ENCODE measurements at places on chromosomes 16 and 17.
A peak's percentile ranks its signal among the peaks of the same experiment; 100 is the strongest.

DNA sequence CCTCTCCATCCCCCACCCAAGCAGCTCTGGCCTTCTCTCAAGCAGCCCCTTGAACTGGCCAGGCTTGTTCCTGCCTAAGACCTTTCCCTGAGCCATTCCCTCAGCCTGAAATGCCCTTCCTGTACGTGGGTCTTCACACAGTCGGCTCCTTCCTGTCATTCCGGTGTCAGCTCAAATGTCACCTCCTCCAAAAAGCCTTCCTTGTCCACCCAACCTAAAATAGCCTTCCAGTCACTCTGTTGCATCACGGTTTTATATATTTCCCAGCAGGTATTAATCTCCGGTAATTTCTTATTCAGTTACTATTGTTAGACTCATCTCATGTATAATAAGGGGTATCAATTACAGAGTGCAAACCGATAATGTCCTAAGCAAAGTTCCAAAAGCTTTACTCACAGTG lies 51.8 kb downstream of the C17orf67 start:
- no peak for DNase-seq

DNA sequence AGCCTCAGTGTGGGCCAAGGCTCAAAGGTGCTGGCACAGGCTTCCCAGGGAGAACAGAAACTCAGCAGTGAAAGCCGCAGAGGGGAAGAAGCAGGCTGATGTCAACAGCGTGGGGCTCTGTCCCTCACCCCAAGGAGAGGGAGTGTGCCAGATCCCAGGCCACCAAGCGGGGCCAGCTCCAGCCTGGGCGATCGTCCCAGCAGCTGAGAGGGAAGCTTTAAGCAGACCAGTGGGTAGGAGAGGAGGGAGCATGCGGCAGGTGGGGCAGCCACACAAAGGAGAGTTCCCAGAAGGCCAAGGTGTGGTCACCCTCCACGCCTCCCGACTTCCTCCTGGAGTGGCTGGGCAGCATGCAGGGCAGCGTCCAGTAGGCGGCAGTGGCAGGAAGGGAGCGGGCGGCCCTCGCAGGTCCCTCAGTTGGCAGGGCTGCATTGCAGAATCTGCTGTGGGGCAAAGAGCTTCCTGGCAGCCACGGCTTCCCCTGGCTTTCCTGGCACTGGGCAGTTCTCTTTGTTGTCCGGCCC lies 6.0 kb downstream of the SYNGR2 start:
- peak; percentile 90 for DNase-seq

DNA sequence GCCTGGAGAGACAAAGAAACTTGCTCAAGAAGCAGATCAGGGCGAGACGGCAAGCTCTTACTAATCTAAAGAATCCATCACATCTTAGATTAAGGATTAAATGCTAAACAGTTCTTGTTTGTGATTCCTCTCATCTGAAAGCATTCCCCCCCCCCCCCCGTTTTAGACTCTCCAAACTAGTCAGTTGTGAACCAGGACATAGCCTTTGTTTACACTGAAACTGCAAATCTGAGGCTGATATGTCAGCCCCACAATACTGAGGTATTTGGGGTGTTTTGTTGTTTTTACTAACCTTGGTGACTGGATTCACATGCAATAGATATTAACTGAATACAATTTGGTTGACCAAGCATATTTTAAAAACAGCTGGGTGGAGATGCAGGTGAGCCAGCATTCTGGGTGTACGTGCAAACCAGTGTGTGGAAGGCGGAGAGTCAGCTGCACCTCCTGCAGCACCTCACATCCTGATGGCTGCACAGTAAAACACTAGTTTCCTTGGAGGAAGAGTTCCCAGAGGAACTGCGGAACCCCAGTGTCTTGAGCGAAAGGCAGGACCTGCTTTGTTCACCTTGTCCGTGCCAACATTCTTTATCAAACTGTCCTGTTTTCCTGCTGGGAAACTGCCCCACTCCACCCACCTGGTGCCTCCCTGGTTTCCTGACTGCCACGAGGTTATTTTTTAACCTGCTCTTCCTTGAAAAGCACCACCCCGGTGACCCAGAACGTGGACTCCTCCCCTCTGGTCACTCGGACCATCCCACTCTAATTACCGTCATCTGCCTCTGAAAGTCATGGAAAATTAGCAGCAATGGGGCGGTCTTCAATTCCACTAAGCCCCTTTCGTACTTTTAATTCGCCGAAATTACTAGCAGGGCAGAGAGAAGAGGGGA lies 1.2 kb upstream of the YPEL2 start:
- no peak for DNase-seq

DNA sequence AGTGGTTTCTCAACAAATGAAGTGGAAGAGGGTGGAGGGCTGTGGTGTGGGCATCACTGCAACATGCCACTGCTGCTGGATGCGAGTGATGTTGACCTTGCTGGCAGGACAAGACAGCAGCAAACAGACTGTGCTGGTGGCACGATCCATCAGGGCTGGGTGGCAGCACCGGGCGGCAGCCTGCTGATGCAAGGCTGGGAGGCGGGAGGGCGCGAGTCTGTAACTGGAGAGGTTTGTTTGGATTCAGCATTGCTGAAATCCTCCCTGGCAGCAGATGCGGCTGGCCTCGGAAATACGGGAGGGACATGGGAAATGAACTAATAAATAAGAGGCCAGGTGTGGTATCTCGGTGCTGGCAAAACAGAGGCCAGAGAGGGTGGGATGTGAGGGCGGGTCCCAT lies 224.2 kb downstream of the ENGASE start:
- no peak for DNase-seq

DNA sequence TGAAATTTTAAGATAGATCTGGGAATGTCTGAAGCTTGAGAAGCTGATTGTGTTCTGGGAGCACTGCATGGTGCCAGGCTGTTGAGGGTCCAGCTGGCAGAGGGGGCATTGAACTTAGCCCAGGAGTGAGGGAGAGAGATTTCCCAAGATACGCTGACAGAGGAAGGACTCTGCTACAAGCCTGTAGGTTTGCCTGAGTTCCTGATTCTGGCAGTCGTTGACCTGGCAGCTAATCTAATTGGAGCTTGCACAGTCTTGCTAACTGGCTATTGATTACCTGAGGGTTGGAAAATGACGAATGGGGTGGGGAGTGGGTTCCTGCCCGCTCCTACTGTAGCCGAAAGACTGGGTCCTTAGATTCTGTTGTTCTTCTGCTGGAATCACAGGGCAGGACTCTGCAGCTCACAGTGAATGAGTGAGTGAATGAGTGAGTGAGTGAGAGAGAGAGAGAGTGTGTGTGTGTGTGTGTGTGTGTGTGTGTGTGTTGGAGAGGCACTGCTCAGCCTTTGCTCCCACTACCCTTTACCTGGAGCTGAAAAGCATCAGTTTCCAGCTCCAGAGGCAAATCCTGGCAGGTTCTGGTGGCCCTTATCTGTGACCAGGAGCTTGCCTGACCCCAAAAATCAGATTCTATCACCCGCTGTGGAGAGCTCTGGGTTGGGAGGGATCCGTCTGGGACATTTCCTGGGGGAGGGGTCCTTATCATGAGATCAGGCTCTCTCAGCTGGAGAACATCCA lies 16.7 kb downstream of the CTRL start:
- DNase-seq, result no peak
